Fibroblast of upper back skin (primary cell): ENCODE measurements at places on chromosomes 4 and X.

GRCh38 chr4:151013491-151013890 is 1.6 kb downstream of the LRBA start:
- no peak for DNase-seq

DNA sequence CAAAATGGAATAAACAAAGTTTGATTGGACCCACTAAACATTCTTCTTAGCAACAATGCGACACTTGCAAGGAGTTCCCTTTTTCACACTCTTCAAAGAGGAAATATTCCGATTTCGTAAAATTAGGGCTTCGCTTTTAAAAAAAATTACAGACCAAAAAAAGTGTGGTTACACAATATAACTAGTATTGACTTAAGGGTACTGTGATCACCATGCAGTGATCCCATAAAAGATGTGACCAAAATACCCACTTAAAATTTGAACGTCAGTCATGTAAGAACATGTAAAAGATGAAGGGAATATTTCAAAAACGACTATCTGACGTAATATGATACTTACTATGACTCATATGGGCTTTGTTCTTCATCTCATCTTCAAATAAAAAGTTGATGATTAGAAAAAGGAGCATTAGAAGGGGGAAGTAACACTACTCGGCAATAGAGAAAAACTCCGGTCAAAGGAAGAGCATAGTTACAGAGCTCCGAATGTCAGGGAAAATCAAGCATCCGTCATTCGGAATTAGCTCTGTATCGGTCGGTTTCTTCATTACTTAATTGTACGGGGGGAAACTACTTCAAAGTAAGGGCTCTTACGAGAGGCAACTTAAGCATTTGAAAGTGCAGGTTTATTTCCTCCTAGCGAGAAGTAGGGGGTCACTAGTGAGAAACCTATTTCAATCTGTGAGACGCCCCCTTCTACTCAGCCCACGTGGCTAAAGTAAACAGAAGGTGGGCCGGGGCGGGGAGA is 1.3 kb upstream of the TET2 start:
- no peak for DNase-seq

DNA sequence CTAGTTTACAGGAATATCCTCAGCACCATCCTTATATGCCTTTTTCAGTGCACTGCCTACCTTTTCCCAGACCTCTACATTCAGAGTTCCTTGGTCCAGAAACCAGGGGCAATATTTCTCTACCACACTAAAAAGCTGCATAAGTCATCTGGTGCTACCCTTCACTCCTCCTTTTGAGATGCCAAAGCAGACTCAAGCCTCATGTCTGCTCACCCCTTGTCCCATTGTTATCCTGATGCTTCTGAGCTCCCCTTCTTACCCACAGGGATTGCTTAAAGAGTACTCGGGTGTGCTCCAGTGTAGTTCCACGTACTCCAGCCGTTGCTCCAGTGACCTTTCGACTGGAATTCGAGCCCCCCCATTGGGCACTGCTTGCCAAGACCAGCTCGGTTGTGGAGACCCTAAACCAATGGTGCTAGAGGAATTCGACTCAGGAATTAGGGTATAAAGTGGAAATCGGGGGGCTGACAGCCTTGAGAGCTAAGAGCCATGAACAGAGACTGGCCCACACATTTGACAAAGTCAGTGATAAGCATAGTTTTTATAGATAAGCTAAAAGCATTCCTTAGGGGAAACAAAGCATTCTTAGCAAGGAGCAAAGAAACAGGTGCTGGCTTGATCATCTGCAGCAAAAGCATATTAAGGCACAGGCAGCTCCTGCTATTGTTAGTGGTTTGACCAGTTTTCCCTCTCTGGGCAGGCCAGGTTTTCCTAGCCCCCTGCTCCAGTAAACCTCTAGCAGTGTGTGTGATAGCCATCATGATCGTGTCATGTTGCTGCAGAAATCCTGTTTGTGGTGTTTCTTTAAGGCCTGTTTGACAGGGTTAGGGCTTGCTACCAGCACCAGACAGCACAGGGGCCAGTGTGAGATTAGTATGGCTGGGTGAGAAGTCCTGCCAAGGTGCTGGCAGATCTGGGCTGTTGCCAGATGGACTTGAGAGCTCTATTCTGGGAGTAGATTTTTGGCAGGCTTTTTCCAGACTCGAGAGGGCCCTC is 57.5 kb upstream of the WDR1 start:
- no peak for DNase-seq

DNA sequence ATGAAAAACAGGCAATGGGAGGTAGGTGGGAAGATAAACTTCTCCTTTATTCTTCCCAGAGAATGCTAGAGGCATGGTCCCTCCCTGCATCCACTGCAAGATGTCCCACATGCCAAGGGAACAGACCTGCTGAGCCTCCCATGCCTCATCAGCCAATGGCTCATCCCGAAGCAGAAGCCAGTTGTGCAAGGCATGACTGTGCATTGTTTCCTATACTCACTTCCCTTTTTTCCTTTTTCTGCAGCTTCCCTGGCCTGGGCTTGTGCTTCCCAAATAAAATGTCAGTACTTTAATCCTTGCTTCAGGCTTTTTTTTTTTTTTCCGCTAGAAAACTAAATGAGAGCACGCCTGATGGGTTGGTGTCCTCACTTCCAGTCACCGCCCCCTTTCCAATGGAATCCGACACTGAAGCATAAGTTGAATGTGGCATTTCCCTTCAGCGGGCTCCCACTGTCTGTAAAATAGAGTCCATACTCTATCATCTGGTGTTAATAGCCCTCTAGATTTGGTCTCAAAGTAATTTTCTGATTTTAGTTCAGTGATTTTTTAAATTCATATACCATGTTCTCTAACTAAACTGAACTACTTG is 239.0 kb upstream of the JADE1 start:
- peak; percentile 60 for DNase-seq

GRCh38 chrX:117429501-117429900 is 687.1 kb downstream of the KLHL13 start:
- no peak for DNase-seq

GRCh38 chr4:52837716-52838558 is 24.2 kb upstream of the RASL11B start:
- DNase-seq: peak; percentile 85

DNA sequence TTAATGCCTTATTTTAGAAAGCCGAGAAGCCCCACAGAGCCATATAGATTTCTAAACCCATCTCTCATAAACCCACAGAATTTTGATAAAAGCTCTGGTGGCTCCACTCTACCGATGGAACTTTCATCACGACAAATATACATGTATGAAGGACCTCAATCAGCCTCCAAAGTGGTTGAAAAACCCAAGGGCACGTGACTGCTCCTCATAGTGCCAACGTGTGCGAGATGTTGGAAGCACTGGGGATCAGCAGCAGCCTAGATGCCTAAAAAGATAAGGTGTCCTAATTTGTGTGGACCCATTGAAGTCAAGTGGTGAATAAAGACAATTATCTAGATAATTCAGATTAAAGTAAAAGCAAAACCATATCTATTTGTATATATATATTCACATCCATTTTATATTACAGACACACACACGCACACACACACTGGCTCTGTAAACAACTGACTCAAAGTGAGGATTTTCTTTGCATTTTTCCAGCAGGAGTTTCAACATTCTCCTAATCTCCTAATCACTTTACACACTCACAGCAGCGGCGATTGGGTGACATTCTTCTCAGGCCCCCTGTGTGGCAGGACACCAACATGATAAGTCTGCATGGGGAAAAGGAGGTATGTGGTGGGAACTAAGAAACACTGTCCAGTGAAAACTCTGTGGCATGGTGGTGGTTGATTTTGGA is 2.8 kb upstream of the PITX2 start:
- peak; percentile 14 for DNase-seq

DNA sequence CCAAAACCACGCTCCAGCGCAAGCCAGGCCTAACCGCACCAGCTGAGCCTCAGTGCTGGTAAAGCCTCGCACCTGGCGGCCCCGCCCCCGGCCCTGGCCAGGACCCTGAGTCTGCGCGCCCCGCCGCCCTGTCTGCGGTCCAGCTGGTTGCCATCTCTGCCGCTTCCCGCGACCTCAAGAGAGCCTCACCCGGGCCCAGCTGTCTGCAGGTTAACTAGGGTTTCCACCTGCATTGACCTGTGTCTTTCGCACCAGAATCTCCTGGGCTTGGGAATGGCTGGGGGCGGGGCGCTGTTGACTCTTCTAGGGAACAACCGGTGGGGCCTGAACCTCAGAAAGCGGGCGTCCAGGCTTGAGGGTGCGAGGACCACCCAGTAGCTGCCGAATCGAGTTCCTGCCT is 207.7 kb upstream of the PRPS2 start:
- no peak for DNase-seq

- DNase-seq: peak; percentile 24
Measured at GRCh38 chrX:134513091-134513490, 53.1 kb downstream of the HPRT1 start.

GRCh38 chrX:107559506-107559905 is 68.8 kb upstream of the PRPS1 start:
- peak; percentile 65 for DNase-seq

- no peak for DNase-seq
Measured at GRCh38 chr4:92528541-92528940, 224.8 kb downstream of the GRID2 start.

- DNase-seq: no peak
Measured at GRCh38 chrX:49242545-49243066, 7.3 kb downstream of the CCDC22 start.

DNA sequence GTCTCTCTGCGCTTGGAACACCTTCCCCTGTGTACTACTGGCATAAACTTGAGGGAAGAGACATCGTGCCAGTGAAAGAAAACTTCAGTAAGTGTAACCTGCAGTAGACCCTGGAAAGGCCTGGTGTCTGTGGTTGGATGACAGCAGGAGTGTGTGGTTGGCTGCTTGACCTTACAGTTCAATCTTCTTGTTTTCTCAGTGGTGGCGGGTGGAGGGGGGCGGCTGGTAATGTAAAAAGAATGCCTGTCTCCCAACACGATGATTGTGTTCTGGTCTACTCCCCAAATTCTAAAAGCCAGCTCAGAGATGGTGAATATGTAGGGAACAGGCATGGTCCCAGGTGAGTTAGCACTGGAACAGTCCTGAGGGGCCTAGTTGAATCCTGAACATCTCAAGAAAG is 18.6 kb downstream of the PSMD10 start:
- DNase-seq: peak; percentile 37
